MV-4-11 (cell line): ENCODE measurements at places on chromosomes 6 and 20.

DNA sequence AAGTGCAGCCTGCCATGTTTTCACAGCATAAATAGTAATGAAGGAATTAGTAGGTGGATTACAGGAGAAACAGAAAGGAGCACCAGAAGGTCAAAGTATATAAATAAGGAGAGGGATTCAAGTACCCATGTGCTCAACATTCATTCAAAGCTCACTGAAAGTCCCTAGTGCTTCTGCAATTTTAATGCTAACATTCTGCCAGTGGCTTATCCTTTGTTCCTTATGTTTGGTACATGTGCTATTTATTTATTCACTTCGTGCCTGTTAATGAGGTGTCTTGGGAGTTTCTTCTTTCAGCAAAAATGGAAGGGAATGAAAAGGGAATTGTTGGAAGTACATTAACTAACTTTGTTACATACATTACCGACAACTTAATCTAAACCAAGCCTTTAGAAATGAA is 105.7 kb downstream of the CRYBG1 start:
- DNase-seq: no peak

DNA sequence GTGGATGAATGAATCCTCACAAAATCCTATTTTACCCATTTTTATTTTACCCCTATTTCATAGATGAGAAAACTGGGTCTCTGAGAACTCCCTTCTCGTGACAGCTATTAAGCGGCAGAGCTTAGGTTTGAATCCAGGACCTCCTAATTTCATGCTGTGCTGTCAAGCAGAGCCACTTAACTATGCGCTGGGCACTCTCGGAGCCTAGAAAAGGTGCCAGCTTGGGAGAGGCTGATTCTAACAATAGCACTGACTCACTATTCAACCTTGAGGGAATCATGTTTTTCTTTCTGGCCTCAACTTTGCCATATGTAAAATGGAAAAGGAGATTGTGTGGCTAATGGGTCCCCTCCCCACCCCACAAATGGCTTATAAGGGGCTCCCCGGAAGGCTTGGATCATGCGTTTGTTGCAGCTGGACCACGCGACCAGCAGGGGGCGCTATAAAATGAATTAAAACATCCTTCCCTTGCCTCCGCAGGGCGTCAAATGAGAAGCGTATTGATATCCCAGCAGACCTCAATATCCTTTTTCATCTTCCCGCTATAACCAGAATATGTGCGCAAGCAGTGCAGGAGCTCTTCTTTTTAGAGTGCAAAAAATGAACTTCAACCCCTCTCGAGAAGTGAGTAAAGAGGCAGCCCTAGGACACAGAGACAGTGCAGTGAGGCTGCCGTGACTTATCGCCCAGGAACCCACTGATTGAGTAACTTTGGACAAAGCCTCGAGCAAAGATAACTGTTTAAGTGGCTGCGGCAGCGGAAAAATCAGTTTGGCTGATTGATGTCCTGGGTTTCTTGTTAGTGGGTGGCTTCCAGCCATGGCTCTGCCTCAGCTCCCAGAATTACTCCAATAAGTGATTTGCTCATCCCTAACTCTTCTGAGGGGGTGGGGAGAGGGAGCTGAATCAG is 12.8 kb upstream of the PDYN start:
- DNase-seq: peak; percentile 48

DNA sequence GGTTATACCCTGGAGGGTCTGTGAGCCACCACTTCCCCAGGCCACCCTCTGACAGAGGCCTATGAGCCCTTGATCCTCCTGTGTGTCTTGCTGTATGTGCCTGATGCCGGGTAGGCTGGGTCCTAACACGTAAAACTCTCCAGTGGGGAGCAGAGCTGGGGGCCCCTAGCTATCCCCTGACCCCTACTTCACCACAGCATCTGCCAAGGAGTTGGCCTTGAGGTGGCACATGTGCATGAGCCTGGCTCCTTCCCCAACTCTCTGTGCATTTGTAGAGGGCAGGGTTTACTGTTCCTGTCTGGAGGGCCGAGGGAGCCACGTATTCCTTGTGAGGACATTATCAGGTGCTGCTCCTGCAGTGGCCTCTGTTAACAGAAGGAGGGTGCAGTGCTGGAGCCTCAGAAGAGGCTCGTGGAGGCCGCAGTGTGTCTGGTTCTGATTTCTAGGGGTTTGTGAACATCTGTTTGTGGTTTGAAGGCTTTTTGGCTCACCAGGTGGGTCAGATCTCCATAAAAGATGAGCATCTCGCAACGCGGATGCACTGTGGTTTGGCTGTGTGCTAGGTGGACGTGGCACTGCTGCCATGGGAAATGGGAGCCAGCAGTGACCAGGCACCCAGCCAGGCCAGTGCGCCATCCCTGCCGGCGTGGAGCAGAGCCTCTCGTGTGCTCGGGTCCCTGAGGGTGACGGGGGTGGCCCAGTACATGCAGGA is 152.1 kb downstream of the DTNBP1 start:
- no peak for DNase-seq

DNA sequence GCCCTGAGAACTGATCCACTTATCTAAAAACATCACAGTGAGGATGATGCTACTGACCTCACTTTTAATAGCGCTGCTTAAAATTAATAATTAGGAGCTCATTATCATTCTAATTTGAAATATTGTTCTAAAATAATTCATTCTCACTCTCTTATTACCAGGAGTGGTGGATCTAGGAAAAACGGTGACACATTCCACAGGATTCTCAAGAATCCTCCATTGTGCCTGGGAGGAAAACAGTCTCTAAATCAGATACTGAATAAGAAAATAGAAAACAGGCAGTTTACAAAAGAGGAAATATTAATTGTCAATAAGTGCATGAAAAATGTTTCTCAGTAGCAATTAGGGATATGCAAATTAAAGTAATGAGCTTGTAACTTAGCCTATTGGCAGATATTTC is 187.4 kb downstream of the TENT5A start:
- DNase-seq: no peak

DNA sequence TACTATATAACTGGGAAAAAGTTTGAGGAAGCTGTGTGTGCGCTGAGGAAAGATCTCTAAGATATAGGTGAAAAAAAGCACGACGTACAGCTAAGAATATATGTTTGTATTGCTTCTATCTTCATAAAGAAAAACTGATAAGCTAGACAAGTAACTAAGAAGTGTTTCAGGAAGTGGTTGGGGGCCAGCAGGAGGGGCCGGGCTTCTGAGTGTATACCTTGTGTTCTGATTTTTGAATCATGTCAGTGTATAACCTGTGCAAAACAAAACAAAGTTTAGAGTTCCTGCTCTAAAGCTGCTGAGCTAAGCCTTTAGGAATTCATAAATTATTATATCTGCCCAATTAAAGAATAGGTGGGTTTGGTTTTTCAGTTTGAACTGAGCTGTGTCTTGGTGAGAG is 7.9 kb upstream of the OSER1 start:
- DNase-seq: no peak

GRCh38 chr6:24131751-24132150 is 5.7 kb downstream of the NRSN1 start:
- no peak for DNase-seq

DNA sequence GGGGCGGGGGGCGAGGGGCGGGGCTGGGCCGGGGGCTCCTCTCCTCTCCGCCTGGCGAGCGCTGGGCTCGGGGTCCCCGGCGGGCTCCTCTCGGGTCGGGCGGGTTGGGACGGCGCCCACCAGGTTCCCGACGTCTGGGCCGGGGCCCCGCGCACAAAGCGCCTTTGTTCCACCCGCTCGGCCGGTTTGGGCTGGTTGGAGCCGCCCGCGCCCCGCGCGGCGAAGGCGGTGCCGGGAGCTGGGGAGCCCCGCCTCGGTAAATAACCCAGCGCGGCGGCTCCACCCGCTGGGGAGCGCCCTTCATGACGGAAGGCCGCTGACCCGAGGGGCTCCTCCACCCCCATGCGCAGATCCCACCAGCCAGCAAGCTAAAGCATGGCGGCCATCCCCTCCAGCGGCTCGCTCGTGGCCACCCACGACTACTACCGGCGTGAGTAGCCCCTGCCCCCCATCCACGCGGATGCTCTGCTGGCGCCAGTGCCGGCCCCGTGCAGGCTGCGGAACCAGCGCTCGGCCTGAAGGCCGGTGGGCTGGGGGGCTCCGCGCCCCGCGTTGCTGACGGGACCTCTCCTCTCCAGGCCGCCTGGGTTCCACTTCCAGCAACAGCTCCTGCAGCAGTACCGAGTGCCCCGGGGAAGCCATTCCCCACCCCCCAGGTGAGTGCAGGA is 503 bp downstream of the PPDPF start:
- peak; percentile 39 for DNase-seq

GRCh38 chr6:144094731-144095133 is 641 bp downstream of the SF3B5 start:
- DNase-seq: no peak

- no peak for DNase-seq
Observed at GRCh38 chr20:41373931-41374920, 7.6 kb upstream of the EMILIN3 start.

- DNase-seq: no peak
Observed at GRCh38 chr20:61712688-61713087, 353.0 kb downstream of the TAF4 start.

- DNase-seq: peak; percentile 42
Observed at GRCh38 chr6:89122625-89123024, 4.8 kb upstream of the SRSF12 start.

GRCh38 chr6:167094820-167095637 is 27.9 kb upstream of the CCR6 start:
- DNase-seq: peak; percentile 94

GRCh38 chr20:55415567-55416142 is 589.7 kb downstream of the CBLN4 start:
- DNase-seq: no peak

- no peak for DNase-seq
Observed at GRCh38 chr6:126396131-126396530, 56.2 kb downstream of the CENPW start.

DNA sequence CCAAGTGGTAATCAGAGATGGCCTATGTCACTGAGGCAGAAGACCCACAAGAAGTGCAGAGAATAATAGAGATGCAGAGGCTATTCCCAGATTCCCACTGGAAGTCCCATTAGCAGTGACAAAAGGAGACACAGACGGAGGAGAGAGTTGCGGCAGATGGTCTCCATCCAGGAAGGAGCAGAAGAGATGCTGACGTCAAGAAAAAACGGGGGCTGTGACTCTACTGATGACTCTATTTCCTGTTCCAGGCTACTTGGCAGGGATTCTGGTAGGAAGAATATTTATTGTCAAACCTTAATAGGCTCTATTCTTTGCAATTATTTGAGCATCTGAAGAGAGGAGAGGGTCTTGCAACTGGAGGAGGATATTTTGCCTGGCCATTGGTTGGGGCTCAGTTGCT is 246.0 kb upstream of the ECI2 start:
- DNase-seq: no peak
